ENCODE measurements at places on chromosomes 13 and 19.

GRCh38 chr19:21134934-21135366, 6.9 kb upstream of the ZNF431 start:
- DNase-seq, result no peak

- no peak for DNase-seq
Measured at GRCh38 chr19:13207237-13207845, 57.1 kb downstream of the IER2 start.

DNA sequence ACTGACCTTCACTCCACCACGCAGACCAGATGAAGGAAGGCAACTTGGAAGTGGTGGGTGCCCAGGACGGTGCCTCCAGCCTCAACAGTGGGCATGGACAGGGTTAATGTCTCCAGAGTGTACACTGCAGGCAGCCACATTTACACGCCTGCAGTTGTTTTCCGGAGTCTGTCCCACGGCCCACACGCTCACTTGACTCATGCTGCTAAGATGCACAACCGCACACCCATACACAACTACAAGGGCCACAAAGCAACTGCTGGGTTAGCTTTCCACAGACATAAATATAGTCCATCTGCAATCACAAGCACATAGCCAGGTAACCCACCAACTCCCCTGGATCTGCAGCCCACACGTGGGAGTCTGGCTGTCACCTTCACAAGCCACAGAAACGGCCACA, 12.6 kb upstream of the AXL start:
- DNase-seq, result no peak

DNA sequence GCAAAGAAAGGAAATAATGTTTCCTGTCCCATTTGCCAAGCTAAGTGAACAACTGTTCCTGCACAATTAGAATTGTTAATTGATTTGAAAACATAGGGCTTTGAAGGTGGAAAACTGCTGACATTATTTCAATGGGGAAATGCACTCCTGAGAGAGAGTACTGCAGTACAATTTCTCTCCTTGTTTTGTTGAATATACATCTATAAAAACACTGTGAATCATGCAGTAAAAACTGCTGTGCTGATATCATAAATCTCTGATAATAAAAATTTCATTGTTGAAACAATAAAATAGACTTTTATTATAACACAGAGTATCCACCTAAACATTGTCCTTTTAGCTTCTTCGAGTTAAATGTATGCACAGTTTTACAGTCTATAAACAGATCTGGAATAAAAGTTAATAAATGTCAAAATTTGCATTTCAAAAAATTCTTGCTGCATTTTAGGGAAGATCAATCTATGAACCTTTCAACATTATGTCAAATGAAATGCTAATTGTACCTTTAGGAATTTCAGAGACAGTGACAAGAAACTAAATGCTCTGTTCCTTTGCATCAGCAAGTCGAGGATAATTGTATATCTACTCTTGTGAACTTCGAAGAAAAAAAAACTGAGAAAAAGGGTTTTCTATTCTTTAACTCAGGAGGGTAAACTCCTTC, 328.2 kb upstream of the DACH1 start:
- DNase-seq, result no peak

DNA sequence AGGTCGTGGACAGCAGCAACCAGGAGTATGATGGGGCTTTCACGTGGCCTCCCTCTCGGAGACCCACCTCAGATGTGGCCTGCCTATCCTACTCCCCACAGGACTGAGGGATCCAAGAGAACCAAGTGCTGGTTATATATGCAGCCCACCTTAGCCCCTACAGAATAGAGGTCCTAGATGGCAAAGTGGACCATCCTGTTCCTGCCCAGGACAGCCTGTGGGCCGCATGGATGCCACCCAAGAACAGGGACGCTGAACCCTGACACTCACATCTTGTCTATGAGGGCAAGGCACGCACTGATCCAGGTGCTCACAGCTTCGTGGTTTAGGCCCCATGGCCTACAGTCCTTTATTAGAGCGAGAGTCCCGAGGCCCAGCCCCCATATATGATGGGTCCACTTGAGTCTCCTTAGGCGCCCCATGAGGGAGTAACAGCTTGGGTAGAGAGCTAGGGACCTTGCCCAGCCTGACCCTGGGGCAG, 1.5 kb upstream of the SLC27A5 start:
- no peak for DNase-seq

GRCh38 chr19:48631225-48631624, 6.0 kb downstream of the DBP start:
- DNase-seq, result no peak
